ENCODE measurements at places on chromosomes 5 and 9.

DNA sequence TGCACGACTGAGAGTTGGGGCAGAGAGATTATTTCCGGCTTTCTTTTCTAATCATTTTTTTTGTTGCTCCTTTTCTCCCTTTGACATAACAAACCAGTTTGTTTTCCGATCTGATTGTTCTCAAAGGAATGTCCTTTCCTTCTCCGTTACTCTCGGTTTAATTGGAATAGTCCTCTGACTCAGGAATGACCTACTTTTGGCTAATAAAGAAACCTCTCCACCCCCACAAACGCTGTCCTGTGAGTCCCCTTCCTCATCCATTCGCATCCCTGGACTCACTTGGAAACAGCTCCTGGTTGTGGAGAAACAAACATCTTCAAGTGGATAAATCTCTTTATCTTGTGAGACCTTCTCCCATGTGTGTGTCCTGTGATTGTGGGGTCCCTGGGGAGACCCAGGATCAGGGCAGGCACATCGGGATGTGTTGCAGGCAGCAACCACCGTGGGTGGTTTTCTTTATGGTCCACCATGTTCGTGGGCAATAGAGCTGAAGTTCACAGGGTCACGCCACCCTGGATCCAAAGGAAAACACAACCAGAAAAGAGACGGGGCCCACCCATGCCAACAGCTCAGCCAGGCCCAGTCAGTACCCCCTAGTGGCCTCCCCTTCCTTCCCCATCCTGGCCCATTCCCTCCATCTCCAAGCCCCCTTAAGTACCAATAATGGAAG, 45.2 kb upstream of the NEK6 start:
- no peak for DNase-seq

DNA sequence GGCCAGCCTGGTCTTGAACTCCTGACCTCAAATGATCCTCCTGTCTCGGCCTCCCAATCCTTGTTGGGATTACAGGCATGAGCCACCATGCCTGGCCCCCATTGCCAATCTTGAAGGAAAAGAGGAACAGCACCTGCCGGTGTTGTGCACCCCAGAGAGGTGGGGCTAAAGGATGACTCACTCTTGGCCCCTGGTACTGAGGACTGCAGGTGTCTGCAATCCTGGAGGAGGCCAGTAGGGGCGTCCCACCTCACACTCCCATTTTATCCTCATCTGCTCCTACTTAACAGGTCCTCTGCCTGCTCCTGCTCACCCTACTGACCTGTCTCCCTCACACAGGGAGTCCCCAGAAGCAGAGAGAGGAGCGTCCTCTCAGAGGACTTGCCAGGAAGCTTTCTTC, 390.4 kb downstream of the ARHGEF28 start:
- no peak for DNase-seq

GRCh38 chr5:37771731-37772130, 68.1 kb downstream of the GDNF start:
- peak; percentile 88 for DNase-seq

DNA sequence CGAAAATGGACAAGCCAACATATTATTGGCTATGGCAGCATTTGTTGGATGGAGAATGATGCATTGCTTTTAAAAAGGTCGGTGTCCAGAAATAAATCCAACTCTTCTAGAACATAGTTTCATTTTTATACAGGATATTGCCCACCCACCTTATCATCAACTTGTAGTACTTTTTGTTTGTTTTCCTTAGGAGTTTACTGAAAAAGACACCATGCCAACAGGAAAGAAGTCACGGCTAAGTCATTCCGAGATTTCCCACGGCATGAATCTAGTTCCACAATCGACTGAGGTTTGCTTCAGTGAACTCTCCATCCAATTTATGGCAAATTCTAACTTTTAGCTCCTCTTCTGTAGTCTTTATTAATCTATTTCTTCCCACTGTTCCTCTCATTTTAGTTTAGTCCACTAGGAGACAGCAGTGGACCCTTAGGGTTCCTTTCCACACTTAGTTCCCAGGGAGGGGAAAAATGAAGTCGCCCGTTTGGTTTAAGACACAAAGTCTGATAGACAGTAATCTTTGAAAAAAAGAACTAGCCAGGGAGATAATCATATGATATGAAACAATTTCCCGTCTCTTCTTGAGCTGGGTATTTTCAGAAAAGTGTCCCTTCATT, 237.5 kb downstream of the AP3B1 start:
- DNase-seq: no peak

DNA sequence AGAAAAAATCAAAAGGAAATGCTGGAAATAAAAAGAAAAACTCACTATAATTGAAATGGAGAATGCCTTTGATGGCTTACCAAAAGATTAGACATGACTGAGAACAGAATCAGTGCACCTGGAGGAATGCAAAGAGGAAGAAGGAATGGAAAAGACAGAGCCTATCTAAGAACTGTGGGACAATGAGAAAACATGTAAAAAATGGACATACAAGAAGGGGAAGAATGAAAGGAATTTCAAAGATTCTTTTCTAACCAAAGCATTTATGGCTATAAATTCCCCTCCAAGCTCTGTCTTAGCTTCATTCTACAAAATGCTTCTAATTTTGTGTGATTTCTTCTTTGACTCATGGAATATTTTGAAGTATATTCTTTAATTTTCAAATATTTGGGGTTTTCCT, 47.5 kb upstream of the CLK4 start:
- DNase-seq: peak; percentile 72

DNA sequence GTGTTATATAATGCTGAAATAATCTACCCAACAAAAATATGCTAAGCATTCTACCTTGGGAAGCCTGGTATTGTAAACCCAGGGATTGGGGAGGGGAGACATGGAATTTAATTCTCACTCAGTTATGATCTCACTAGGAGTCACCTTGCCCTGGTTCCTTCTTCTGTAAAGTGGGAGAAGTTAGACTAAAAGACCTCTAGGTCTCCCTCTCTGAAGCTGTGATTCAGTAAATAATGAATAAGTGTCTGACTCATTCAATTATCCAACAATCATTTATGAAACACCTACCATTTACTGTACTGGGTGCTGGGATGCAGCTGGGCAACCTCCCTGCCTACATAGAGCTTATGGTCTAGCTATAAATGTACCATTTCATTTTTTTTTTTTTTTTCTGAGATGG, 20.2 kb upstream of the SPARC start:
- no peak for DNase-seq

Measured in trophoblast cell (in vitro differentiated cells and primary cell).